ENCODE measurements at places on chromosomes 7 and 10.

DNA sequence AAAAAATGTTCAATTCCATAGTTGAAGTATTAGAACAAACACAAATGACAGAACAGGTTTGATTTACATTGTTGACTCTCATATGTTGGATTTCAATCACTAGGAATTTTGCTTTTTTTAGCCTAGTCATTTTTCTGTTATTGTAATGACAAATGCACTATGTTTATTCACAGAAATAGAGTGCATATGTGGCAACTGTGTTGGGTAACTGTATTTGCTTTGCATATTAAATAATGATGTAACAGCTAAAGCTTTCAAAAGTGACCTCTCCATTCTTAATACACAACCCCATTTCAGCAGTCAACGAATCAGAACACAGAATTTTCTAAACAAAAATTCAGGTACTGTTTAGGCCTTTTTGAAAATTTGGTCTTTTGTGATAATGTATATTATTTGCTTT, 54.0 kb upstream of the SLC26A5 start:
- no peak for DNase-seq

DNA sequence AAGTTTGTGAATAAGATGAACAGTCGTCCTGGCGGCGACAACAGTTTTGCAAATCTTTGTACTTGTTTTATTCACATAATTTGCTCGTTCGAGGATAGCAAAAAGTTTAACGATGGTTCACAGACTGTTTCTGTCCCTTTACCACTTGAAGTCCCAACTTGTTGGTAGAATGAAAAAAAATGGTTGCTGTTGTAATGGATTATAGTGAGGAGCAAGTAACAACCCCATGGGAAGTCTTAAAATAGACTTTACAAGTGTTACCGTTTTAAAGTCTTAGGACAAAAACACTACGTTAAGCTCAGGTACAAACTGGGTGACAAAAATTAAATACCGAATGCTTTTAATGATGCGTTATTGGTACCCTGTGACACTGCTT, 589 bp downstream of the LSM8 start:
- DNase-seq: no peak

DNA sequence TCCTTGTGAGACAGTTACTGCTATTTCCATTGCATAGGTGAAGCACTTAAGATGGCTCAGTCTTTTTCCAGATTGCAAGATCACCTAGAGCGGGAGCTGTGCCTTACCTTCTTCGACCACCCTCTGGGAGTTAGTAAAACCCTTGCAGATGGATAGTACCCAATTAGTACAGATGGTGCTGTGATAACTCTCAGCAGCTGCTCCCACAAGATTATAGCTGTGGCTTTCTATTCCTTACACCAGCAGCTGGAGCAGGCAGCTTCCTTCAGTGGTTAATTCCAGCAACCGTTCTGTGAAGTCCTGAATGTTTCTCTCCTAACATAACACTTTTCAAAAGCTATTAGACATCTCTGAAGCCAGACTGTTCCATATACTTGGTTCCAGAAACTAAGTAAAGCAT, 796.8 kb downstream of the XPNPEP1 start:
- DNase-seq: no peak

GRCh38 chr10:91140995-91141549, 79.4 kb upstream of the PCGF5 start:
- no peak for DNase-seq

- DNase-seq: no peak
These were observed 27.8 kb downstream of the KCNMA1 start for GRCh38 chr10:77609781-77610272.
